ENCODE measurements at places on chromosomes 13 and 19. TPM values are rescaled to one million over a fixed set of nuclear protein-coding genes. Genes with fewer than 3 reads are reported as not detected.

GRCh38 chr19:1237754-1238368 lies at the start of gene CBARP:
Gene CBARP (minus strand): TSS chr19:1238005. CDS start chr19:1236100, 1,905 bp downstream.
- DNase-seq = peak; percentile 47

GRCh38 chr13:95920485-95920884 lies 132.7 kb downstream of the UGGT2 start:
- DNase-seq = no peak

FUT3 gene
- total RNA-seq = 1.7 TPM

GRCh38 chr19:42281146-42281826 lies 12.2 kb downstream of the CIC start:
- peak; percentile 54 for DNase-seq

WASF3 gene
- total RNA-seq = 0.17 TPM

Data from activated T-cell treated with anti-CD3 and anti-CD28 coated beads, Interleukin-2, amount 50 U/mL, for 72 hours (primary cell).